ENCODE measurements at places on chromosomes 1 and 21.

DNA sequence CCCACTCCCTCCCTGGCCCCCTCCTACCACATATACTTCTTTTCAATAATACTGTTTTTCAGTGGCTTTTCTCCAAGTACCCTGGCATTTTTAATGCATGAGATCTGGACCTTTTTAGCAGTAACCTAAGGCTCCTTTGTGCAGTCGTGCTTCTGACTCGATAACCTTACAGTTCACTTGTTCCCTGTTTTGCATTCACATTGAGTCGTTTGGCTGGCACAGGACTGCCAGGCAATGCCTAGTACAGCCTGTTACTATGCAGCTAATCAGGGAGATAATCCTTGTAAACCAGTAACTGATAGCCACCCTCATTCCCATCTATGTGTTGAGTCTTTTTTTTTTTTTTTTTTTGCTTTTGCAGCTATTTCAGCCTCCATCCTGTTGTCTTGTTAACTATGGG, 3.7 kb downstream of the ATP1B1 start:
- DNase-seq = no peak

DNA sequence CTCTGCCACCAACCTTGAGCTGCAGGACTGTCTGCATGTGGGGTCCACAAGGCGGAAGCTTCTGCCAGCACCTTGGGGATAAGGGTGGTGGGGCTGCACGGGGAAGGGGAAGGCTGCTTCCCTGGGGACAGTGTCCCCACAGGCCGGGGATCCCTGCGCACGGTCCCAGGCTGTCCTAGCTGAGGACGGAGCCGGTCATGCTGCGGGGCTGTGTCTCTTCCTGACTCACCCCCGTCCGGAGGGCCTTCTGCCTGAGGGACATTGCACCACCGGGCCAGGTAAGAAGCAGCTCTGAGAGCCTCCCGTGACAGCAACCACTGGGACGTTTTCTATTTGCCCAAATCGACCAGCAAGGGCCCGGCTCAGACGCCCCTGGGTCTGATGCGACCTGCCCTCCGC, 29.9 kb downstream of the KRTAP10-1 start:
- DNase-seq = no peak

DNA sequence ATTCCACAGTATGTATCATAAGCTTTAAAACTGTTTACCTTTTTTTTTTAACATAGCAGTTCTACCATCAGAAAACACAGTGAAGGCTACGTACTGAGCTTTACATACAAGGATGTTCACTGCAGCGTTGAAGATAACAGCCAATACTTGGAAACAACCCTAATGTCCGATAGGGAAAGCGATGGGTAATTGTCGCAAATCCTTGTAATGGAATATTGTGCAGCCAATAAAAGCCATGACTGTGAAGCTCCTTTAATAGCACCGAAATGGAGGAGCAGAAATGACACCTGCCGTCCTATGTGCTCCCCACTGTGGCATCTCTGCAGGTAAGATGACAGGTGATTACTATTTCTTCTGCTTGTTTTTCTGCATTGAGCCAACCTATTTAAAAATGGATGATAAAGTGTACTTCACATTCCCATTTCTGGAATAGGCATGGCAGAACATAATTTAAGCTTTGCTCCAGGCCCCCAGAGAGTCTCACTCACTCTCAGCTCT, 523.8 kb downstream of the PTPRU start:
- DNase-seq = no peak

DNA sequence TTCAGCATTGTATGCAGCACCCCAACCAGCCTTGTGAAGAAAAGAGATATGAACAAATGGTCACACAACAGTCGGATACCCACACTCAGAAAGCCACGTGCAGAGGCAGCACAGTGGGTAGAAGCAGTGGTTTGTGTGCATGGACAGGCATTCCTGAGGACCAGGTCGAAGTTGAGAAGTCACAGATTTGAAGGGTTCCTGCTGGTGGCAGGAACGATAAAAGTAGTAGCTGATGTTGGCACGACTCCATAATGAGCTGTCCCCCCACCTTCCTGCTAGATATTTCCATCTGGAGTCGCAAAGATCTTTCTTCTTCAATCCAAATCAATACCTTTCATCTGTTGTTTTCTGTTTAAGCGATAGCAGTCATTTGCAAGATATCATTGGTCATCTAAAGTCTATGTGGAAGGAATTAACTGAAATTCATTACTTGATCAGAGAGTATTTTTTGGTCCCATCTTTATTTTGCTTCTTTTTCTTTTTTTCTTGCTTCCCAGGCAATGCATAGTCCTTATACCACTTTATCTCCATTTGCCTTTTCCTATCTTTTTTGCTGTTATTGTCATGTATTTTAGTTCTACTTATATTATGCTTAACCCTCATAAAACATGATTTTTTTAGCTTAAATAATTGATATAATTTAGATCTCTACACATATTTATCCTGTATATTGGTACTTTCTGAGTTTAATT, 176.4 kb downstream of the DHRS3 start:
- no peak for DNase-seq

GRCh38 chr1:119007670-119008482, 19.7 kb upstream of the TBX15 start:
- DNase-seq = no peak

GRCh38 chr21:42959728-42960127, 14.6 kb upstream of the PKNOX1 start:
- no peak for DNase-seq

- DNase-seq = no peak
Measured at GRCh38 chr1:246108278-246108925, 398.7 kb downstream of the SMYD3 start.

- DNase-seq = no peak
Measured at GRCh38 chr1:195939844-195940243, 668.4 kb downstream of the KCNT2 start.

DNA sequence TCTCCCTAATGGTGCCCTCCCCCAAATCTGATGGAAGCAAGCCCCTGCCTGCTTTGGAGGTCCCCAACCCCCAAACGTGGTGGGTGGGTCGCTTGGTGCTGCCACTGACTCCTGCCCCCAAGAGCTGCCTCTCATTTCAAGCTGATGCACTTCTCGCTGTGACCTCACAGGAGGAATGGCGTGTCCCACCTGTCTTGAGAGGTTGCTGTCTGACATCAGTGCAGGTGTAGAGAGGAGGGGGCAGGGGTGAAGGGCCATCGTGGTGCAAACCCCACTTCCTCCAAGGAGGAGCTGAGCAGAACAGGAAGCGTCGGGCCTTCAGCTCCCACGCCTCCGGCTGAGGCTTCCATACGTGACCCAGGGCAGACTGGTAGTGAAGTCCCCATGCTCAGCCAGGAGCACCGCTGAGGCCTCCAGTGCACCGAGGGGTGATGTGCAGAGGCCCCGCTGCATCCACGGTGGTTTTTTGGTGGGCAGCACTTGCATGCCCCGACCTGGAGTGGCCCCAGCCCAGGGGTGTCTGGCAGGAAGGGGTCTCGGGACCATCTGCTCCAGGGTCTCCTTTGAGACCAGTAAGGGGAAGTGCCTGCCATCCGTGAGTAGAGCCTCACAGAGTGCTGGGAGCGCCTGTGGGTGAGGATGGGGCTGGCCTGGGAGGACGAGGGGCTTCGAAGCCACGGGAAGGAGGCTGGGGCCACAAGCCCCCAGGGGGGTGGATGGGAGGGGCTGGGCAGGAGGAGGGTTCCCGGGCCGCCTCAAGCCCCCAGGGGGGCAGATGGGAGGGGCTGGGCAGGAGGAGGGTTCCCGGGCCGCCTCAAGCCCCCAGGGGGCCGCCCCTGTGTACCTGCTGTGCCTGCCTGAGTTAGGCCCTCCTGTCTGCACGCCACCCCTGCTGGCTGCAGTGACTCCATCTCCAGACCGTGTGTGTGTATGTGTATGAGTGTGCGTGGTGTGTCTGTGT, 39.8 kb downstream of the WDR4 start:
- DNase-seq = no peak

- DNase-seq = no peak
Measured at GRCh38 chr1:228465141-228465540, 22.0 kb upstream of the RNF187 start.

DNA sequence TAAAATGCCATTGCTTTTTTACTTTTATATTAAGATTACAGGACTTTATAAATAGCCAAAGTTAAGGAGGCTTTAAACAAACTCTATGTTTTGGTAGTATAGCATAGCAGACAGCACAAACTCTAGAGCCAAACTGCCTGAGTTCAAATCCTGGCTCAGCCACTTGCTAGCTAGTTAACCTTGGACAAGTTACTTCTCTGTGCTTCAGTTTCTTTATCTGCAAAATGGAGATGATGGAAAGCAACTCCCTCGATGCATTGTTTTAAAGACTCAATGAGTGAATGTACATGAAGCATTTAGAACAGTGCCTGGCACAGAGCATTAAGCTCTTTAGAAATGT, 21.3 kb downstream of the C1QB start:
- no peak for DNase-seq

- DNase-seq = no peak
Measured at GRCh38 chr1:111593403-111594305, 25.9 kb upstream of the RAP1A start.

GRCh38 chr1:221511797-221512196, 230.1 kb downstream of the DUSP10 start:
- DNase-seq = no peak

DNA sequence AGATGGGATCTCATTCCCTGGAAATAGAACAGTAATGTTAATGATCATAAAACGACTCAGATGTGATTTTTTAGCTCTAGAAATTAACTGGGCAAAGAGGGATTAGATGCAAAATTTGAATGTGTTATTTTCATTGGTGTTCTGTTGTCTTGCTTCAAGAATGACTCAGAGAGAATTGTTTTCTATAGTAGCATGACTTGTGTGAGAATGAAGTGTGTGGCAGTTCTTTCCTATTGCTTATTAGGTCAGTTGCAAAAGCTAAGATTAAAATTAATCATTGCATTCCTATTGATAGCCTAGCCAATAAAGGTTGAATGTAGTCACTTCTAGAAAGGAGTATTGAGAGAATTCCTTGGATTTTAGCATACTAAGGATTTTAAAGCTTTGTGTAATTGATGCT, 22.9 kb downstream of the SPEN start:
- DNase-seq = no peak

DNA sequence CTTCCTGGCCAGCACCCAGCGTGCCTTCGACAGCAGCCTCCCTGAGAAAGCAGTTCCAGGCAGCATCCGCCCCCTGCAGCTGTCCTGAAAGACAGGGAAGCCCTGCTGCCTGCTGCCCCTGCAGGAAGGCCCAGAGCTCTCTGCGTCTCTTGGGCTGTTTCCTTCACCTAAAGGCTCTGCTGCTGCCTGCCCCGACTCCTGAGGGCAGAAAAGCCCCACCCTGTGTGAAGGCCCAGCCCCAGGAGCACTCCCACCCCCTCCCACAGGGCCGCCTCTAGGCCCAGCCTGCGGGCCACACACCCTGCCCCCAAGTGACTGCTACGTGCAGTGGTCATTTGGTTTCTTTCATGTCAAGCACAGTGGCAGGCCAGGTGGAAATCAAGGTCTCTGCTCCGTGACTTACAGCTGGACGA, 12.4 kb downstream of the RIPK4 start:
- DNase-seq = no peak

GRCh38 chr1:229102741-229103391, 168.0 kb upstream of the RAB4A start:
- no peak for DNase-seq

DNA sequence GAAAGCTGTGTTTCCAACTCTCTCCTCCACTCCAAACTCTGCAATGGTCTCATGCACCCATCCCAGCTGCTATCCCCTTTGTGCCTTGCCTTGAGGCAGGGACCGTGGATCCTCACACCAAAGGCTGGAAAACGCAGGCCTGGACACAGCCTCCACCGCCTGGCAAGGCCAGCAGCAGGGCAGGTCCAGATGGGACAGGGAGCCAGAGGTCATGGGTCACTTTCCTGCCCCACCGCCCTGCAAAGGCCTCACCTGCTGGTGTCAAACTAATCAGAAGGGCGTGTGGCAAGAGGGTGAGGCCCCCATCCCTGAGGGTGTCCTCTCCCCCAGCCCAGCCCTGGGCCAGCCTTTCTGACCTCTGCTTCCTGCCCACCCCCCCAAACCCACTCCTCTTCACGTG, 106.3 kb downstream of the PAX7 start:
- DNase-seq = no peak

- no peak for DNase-seq
Measured at GRCh38 chr21:26539566-26539965, 33.5 kb downstream of the CYYR1 start.

DNA sequence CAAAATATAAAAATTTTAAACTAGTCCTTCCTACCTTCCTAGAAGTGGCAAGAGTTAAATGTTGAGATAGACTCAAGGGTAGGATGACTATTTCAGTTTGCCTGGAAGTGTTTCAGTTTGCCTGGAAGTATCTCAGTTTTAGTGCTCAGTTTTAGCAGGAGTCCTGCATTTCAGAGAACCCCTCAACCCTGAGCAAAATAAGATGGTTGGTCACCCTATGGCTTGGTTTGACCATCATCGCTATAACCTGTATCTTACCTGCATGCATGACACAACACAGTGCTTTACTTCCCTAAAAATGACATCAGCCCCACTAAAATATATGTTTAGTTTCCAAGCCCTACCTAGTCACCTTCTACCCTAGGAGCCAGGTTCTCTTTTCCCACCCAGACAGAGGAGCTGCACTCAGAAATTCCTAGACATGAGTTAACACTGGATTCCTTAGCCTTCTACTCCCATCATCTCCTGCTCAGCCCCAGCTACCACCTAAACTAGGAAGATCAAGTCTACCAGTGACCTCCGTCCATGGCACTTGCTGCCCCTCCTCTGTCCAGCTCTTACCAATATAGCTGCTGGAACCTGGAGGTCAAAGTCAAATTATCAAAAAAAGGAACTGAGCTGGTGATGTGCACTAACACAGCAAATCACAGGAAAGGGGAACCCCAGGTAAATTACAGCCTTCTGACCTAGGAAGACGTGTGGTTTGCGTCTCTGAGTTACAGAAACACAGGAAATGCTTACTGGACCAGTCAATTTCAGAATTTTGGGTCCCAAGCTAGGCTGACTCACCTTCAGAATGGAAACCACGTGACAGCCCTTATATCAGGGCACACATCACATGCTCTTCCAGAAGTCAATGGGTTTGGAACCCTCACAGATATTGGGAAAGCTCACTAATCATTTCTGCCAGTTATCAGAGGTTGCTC, 2.2 kb upstream of the G0S2 start:
- DNase-seq = no peak

DNA sequence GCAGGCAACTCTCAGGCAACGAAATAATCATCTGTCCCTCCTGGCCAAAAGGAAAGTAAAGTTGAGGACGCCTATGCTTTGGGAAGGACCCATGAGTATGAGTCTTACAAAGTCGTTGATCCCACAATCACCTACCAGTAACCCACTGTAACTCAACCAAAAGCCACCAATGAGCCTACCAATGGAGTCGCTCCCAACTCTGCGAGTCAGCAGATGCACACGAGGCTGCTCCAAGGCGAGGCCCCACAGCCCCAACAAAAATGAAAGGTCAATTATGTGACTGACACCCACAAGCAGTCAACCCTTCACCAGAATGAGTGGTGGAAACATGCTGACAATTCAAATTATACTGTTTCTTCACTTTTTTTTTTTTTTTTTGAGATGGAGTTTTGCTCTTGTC, 12.0 kb downstream of the SETD4 start:
- no peak for DNase-seq

DNA sequence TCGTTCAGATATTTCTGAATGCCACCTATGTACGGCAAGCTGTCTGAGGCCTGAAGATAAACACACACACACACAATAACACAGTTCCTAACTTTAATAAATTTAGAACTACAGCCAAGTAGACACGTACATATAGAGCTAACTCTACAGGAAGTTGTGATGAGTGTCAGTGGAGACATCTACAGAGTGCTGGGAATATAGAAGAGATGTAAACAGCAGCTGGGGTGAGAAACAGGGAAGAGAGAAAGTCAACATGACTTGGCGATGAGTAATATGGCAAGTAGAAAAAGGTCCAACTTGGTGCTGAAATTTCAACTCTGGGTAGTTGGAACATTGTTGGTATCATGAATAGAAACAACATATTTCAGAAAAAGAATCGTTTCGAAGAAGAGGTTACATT, 206.5 kb downstream of the ZP4 start:
- no peak for DNase-seq
